ENCODE measurements at places on chromosomes 7 and 10. TPM values are rescaled to one million over a fixed set of nuclear protein-coding genes. Genes with fewer than 3 reads are reported as not detected.

GRCh38 chr7:110733221-110733620 is 357.7 kb upstream of the LRRN3 start:
- DNase-seq, result no peak

DNA sequence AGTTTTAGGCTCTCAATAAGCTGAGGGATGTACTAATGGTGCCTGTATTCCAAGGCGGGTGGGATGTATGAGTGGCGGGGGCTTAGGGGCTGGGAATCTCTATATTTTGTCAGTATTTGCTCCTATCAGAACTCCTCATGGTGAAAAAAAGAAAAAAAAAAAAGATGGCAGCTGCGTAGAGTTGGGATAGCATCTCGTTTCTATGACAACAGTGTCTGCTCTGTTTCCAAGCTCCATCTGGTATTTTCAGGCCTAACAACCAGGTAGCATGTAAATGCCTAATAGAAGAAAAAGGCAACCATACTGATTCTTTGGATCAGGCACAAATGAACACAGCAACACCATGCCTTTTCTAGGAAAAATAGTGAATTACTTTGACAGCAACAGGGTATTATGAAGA is 11.7 kb upstream of the CCDC172 start:
- DNase-seq, result no peak

- no peak for DNase-seq
Observed at GRCh38 chr7:70334295-70334694, 736.0 kb downstream of the AUTS2 start.

DNA sequence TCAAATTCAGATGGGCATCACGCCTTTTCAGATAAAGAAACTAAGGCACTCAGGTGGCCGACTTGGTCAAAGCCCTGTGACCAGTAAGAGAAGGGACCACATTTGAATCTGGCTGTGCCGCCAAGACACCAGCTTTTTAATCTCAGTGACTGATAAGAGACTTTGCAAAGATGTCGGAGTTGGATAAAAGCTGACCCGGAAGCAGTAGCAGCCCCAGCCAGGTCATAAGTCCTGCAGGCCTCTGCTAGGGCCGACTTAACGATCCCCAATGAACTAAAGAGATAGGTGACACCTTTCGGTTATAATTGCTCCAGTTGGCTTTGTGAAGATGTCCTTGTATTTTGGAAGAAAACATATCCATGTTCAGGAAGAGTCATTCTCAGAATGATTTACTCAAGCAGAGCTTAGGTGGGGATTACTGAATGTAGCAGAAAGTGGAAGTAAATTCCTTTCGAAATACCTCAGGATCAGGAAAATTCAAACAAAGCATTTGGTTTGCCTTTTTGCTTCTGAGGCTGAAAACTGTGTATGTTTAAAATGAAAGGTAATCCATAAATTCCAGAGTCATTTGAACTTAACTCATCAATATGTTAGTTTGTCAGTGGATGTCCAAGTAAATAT is 164.2 kb upstream of the PITRM1 start:
- no peak for DNase-seq

DNA sequence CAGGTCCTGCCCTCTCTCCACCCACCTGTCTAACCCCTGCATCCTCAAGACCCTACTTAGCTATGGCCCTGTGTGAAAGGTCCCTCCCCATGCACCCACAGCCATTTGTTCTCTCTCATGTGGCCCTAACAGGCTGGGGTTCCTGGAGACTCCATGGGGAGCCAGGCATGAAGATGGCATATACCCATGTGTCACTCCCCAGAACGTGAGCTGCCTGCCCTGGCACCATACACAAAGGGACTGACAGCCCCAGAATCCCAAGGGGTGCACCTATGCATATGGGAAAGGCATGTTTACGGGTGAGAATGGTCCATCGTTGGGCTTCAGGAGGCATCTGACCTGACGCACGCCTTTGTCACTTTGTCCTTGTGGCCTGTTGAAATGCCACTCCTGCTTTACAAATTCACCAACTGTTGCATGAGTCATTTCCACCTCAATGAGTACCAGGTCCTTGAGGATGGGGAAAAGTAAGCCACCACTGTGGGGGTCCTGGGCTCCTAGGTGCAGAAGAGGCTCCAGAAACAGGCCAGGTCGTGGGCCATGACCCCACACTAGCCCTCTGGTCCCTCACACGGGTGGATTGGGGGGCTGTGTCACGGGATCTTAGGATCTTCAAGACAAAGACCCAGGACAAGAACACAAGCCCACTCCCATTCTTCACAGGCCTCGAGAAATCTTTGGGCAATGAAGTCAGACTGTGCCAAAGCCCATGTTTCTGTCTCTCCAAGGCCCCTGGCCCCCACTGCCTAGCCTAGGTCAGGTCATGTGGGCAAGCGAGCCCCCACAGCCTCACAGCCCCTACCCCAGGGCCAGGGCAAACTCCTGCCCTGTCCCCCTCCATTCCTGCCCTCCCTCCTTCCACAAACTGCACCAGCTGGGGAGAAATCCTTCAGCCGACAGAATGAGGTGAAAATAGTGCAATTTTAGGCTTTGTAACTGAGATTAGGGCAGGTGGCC is 8.6 kb downstream of the GPRIN2 start:
- peak; percentile 69 for DNase-seq

DNA sequence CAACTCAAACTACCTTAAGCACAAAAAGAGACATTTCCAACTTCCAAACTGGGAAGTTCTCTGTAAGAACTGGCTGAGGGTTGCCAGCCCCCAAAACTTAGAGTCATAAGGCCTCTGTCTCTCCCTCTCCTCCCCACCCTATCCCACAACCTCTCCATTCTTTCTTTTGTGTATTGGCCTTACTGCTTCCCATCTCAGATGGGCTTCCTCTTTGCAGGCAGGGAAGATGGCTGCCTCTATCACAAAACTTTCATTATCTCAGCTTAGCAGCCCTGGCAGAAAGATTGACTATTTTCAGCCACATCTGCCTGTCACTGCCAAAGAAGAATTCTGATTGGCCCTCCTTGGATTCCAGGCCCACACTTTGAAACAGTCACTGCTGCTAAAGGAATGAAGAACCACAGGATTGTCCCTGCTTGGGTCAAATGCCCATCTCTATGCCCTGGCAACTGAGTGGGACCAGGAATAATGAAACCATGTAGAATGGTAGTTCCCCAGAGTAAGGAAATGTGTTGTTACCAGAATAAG is 58.0 kb upstream of the PRKAR2B start:
- no peak for DNase-seq

The TMEM168 gene
- 12.8 TPM for total RNA-seq

The ANXA7 gene
- total RNA-seq, result 113 TPM

The WIPF3 gene
- 5.5 TPM for total RNA-seq

The DPYSL4 gene
- total RNA-seq, result 24.9 TPM

The NEBL gene
- total RNA-seq, result 666 TPM

The OR2A12 gene
- total RNA-seq, result not detected

The ABCB1 gene
- total RNA-seq, result 4.5 TPM

The STEAP4 gene
- 25.2 TPM for total RNA-seq

The GIMAP4 gene
- total RNA-seq, result 38.4 TPM

The ZNF365 gene
- total RNA-seq, result not detected

The OPALIN gene
- total RNA-seq, result not detected
